Uterus (tissue), 4 donors: ENCODE measurements at places on chromosomes 6 and 20.
A peak's percentile ranks its signal among the peaks of the same experiment; 100 is the strongest.

- no peak for DNase-seq
Measured at GRCh38 chr6:84460491-84460890, 233.0 kb upstream of the CEP162 start.

DNA sequence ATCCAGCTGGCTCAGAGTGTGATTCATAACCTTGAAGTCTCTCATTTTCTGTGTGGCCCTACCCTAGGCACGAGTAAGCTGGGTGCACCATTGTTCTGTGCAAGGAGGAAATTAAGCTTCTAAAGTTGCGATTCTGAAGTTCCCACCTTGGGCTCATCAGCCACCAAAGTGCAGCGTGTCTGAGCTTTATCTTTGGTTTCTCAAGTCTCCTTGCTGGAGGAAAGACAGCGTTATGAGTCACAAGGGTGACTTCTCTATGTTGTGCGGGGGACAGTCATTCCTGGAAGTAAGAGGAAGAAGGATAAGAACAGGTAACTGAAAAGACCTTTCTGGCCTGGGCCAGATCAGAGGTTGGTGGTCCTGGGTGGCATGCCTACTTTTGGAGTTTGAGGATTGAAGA is 16.8 kb downstream of the MRAP2 start:
- no peak for DNase-seq

- DNase-seq: no peak
Measured at GRCh38 chr20:17227219-17227575, 357 bp downstream of the PCSK2 start.

DNA sequence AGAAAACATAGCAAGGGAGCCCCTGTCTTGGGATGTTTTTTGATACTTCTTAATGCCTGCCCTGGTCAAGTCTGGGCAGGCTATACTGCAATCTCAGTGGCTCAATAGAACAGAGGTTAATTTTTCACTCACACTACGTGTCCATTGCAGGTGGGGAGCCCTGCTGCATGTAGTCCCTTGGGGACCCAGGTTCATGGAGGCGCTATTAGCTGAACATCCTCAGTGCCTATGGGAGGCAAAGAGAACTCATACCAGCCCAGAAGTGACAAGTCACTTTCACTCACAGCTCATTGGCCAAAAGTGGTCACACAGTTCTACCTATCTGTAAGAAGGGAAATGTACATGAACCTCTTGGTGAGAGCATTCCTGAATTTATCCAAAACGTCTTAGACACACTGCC is 23.2 kb downstream of the CGA start:
- DNase-seq: no peak

GRCh38 chr20:60213126-60213893 is 255.1 kb downstream of the CDH26 start:
- DNase-seq: no peak

DNA sequence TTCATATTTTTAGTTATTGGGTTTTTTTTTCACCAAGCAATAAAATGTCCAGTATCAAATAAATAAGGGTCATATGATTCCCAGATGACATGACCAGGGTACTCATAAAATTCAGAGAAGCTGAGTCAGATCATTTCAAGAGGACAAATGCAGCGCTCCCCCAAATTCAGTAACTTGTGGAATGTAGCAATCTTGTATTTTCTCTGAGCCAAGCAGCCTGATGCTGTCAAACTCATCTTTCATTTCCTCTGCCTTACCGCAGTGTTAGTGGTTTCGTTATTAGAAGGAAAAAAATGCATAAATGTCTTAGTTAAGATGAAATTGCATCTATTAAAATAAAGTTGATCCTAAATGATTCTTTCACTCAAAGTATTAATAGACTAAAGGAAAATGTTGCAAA is 57.8 kb upstream of the EDN1 start:
- no peak for DNase-seq

DNA sequence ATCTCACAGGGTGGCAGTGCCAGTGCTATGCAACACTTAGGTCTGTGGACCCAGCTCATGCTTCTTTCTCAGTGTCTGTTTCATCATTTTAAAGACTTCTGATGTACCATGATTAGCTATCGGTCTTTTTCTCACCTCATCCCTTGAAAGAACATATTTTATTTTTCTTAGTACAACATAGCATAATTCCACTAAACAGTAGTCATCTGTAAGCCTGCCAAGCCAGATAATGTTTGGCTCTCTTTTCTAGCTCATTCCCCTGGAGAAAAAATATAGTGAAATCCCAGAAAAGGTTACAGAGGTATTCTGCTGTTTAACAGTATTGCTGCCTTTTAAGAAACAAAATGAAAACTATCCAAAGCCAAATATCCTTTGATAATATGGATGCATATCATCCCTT is 177.0 kb upstream of the MMS22L start:
- DNase-seq: no peak

DNA sequence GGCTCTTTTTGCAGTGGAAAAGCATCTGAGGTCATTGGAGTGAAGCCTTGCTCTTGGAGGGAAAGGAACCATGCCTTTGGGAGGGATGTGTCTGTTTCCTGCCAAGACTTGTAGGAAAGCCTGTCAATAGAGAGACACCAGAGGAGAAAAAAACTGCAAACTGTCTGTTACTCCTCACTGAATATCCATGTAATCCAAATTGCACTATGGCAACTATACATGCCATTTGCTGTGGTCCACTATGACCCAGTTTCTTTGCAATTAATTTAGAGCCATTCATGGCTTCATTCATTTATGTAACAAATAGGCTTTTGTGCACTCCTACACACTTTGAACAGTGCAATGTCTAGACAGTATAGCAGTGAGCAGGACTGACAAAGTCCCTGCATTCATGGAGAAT is 296.5 kb downstream of the SLC35F1 start:
- DNase-seq: no peak

DNA sequence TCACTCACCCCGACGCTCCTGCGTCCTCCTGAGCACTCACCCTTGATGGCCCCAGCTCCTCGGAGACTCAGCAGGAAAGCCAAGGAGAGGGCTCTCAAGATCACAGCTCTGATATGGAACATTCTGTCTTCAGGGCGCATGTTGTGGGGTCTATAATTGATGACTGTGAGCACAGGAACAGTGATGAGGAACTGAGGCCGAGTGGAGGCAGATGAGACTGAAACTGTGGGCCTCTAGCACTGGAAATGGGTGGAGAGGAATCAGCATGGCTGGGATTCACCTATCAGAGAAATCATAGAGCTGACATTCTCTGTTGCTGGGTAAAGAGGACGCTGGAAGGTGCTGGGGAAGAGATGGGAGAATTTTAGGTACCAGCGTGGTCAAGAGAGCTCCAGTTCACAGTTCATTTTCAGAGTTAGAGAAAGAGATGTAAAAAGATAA is at the start of gene HLA-DPA1:
HLA-DPA1 (minus strand) TSS at position 219 of the 441 bp plus-strand sequence.
- peak; percentile 41 for DNase-seq

GRCh38 chr6:125078602-125079321 is 74.8 kb upstream of the TPD52L1 start:
- DNase-seq: no peak

- DNase-seq: no peak
Measured at GRCh38 chr20:50565871-50566270, 55.7 kb downstream of the PTPN1 start.

DNA sequence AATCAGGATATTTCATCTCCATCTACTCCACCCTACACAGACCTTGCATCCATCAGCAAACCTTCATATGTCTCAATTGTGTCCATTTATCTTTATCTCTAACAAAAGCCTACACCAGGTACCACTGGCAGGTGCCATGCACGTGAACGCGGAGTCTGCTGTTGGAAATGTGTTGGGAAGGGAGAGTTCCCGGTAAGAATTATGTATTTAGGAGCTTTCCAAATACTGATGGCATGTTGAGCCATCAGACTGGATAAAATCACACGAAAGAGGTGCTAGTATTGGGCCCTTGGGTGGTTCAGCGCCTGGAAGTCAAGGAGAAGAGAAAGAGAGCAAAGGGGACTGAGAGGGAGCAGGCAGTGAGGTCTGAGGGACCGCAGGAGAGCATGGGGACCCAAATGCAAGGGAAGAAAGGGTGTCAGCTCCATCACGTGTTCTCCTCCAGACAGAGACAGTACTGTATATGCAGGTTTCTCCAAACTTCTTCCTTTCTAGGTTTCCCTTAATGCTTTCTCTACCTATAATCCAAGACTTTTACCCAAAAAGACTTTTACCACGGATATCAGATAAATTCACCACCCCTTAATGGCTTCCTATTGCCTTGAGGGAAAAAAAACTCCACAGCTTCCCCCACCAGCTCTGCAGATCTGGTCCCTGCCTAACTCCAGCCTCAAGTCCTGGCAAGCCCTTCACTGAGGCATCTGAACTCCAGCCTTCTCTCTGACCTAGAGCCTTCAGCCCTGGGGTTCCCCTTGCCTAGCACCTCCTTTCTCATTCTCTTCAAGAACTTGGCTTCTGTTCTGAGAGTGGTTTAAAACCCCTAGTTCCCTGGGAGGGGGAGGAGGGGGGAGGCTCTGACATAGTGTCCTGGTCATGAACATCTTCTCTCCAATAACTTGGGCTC is 4.8 kb upstream of the ZNF217 start:
- DNase-seq: no peak

- DNase-seq: no peak
Measured at GRCh38 chr6:90764001-90764400, 177.1 kb upstream of the MAP3K7 start.

- DNase-seq: no peak
Measured at GRCh38 chr20:59697068-59697467, 92.7 kb downstream of the PHACTR3 start.

GRCh38 chr20:10632721-10633509 is 40.9 kb downstream of the JAG1 start:
- DNase-seq: no peak
